Fibroblast of skin of right quadriceps (primary cell): ENCODE measurements at places on chromosomes 16 and 17.

DNA sequence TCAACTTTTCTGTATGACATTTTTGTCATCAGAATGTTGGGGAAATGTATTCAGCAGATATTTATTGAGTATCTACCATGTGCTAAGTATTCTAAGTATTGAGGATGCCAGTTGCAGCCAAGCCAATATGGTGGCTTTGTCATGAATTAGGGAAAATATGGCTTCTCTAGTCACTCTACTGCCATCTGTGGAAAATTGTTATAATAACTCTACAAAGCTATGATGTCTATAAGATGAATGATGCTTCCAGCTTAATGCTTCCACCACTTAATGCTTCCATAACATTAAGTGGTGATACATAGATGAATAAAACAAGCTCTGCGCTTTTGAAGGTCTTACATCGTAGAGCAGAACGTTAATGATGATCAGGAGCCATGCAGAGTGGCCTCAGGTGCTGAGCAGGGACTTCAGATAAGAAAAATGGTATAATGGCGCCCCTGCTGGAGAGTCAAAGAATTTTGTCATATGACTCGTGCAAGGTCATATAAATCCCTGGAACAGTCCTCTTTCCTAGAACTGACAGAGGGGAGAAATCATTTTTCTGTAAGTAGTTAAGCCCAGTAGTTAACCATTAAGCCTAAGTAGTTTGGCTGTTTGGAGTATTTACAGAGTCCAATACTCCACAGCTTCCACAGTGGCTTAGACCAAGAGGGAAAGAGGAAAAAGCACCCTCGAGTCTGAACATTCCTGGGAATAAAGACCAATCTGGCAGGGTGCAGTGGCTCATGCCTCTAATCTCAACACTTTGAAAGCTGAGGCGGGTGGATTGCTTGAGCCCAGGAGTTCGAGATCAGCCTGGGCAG, 2.7 kb upstream of the TMIGD1 start:
- DNase-seq: peak; percentile 37

- DNase-seq: peak; percentile 69
These were observed 2.8 kb upstream of the SMIM36 start for GRCh38 chr17:55513885-55514590.

DNA sequence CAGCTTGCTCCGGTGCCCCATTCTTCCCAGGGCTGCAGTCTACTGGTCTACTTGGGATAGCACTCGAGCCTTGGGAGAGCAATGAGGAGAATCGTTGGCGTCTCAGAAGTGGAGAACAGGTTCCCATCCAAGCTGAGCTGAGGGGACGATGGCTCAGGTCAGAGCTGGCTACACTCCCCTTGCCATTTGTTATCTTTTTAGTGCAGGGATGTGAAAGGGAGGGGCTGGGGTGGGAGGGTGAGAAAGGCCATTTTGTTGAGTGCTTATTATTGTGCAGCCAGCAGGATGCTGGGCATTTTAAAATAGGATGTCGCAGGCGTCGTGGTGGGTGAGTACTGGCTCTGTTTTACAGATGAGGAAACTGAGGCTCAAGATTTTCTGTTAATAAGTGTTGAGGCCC, 410.8 kb downstream of the SNX29 start:
- no peak for DNase-seq

DNA sequence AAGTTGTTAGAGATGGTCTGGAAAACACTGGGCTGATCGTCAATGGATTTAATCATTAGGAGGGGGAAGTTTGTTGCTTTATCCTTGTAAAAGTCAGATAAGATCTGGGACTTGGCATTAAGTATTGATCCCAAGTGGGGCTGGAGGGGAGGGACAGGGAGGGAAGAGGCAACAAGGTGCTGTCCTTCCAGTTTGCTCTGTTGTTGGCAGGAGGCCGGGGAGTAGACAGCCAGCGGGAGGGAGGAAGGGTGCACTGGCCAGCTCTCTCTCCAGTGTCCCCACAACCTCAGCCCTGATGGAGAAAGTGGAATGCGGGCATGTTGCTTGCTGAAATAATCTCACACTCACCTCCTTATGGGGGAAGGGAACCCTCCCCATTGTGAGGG, 210.2 kb downstream of the CCDC182 start:
- no peak for DNase-seq

DNA sequence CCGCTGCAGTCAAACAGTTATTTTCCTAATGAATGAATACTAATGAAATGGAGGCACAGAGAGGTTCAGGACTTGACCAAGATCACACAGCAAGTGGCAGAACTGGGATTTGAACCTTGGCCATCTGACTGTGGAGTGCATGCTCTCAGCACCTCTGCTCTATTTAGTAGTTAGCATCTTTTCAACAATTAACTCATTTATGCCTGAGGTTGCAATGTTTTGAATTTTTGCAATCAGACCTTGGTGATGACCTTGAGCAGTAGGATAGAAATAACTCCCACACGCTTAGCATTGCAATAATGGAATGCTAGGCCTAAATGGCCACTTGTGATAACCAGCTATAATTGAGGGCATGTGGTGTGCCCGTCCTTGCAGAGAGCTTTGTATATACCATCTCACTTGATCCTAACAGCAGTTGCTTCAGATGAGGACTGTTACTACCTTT, 31.0 kb downstream of the NAGPA start:
- DNase-seq: no peak

GRCh38 chr17:42608305-42609181, 631 bp downstream of the RETREG3 start:
- no peak for DNase-seq

DNA sequence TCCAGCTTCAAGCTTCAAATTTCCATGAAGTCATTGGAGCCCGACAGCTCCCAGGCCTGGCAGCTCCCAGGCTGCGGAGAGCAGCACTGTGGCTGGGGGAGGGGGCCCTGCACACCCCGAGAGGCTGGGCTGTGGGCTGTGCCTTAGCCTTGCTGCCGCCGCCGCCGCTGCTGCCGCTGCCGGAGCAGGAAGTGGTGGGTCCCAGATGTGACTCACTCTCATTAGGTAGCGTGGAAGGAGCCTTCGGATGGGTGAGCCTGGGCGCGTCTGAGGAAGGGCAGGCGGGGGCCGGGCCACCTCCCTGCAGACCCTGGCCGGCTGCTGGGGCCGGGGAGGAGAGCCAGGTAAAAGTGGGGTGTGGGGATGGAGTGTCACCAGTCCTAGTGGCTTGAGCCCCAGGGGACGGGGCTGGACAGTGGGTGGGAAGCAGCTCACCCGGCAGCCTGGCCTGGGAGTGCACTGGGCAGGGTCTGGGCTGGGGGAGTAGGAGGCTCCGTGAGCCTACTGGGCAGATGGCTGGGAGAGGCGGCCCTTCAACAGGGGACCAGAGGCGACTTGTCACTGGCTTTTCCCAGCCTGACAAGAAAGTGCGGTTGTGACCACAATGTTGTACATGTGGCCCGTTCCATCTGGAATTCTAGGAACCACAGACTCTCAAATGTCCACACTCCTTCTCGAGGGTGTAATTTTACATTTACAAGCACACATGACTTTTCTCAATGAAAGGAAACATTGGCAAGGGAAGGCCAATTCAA, at the start of gene ADCY7:
Gene ADCY7, plus strand, starts transcription at position 215 of the 755 bp plus-strand sequence. CDS start 21,629 bp downstream, outside the sequence.
- DNase-seq: peak; percentile 91

GRCh38 chr17:72193391-72194106, 72.7 kb downstream of the SOX9 start:
- DNase-seq: peak; percentile 38

DNA sequence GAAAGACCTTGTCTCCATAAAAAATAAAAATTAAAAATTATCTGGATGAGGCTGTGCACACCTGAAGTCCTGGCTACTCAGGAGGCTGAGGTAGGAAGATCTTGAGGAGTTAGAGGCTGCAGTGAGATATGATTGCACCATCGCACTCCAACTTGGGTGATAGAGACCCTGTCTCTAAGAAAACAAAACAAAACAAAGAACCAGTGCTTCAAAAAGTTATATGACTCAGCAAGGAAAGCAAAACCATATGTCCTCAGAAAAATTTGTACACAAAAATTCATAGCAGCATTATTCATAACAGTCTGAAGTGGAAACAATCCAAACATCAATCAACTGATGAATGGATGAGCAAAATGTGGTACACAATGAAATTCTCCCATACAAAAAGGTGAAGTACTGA, 48.9 kb downstream of the SLFN5 start:
- peak; percentile 75 for DNase-seq

- DNase-seq: no peak
These were observed 55.0 kb downstream of the RNF213 start for GRCh38 chr17:80315517-80316182.

DNA sequence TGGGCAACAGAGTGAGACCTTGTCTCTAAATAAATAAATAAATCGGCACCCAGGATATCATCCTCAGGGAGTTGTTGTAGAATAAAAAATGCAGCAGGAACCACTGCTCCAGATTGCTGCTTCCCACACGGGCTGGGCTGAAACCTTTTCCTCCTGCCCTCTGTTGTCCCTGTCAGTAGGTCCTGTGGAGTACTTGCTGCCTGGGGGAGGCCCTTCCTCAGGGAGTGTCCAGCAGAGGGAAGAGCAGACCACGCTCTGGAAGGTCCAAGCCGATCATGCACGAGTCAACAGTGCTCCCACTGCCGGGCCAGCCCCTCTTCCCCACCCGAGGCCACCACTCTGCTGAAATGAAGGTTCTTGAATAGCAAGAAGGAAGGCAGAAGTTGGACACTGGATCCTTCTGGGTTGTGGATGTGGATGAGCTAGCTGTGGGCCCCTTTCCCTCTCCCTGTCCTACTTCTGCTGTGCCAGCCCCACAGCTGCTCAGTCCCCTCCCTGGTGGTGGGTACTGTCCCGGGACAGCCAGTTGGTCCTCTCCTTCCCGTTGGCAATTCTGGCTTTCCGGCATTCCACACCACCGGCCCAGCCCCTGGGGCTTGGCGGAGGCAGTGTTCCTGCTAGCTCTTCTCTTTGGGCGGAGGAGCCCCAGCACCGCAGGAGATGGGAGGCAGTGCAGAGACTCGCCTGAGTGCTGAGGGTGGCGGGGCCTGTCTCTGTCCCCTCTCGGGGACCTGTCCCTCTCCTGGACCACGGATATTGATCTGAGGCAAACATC, 10.8 kb downstream of the CDK5R1 start:
- peak; percentile 31 for DNase-seq

- no peak for DNase-seq
These were observed 23.3 kb downstream of the TMEM100 start for GRCh38 chr17:55699181-55699860.

- no peak for DNase-seq
These were observed 1.3 kb upstream of the MMP2 start for GRCh38 chr16:55477736-55478135.

GRCh38 chr17:34720760-34721159, 141.4 kb downstream of the TMEM132E start:
- no peak for DNase-seq

DNA sequence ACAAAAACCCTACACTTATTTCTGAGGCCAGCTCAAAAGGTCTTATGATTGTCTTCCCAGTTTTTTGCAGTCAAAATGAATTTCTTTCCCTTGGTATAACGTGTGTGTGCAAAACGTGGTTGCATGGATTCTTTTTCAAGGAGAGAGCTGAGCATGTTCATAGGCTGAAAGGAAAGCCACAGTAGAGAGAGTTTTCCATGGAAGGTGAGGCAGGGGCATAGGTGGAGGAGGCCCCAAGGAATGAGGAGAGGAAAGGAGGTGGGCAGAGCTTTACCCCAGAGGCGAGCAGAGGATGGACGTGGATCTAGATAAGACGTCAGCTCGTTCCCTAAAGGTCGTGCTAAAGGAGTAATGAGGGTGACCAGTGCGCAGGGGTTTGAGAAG, 22.8 kb downstream of the TRPV2 start:
- no peak for DNase-seq

DNA sequence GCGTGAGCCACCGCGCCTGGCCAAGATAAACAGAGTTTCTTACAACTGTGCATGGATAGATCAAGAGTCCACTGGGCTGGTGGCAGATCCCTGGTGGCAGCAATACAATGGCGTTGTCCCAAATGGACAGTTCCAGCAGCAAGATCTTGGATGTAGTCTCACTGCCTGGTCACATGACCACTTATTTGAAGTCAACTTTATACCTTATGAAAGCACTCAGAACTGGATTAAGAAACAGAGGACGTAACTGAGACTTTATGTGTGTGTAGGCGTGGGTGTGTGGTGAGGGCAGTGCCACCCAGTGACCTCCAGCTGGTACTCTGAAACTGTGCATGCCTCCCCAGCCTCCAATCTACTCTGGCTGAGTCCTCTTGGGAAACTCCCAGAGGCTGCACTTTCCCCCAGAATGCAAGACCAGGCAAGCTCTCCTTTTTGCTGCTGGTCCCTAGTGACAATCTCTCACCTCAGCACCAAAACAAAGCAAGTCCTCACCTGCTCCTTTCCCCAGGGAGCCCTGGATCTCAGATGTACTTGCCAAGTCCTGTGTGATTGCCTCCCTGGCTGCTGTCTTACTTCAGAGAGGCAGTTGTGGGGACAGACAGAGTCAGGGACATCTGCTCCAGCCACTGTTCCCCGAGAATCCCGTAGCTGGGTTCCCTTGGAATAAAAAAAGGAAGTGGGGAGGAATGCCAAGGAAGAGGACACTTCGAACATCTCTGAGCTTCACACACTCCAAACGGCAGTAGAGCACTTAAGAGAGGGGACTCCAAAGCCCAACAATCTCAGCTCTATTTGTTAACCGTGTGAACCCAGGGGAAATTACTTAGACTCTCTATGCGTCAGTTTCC, 11.7 kb upstream of the ST6GALNAC2 start:
- DNase-seq: no peak

- peak; percentile 50 for DNase-seq
These were observed 2.9 kb downstream of the CTRL start for GRCh38 chr16:67928561-67929364.

DNA sequence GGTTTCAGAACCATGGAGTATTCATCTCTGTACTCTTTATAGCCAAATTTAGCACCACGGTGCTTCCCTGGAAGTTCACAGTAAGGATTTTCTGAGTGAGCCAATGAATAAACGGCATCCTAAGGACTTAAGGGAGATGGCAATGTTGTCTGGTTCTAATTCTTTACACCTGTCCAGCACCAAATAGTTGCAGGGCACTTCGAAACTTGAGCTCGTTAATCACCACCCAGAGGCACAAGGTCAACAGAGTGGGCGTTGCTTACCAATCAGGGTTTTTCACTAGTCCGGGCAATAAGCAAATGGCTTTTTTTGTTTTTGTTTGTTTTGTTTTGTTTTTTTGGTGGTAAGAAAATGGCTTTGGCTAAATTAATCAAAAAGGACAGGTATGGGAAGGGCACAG, 28.2 kb upstream of the TMEM220 start:
- no peak for DNase-seq

DNA sequence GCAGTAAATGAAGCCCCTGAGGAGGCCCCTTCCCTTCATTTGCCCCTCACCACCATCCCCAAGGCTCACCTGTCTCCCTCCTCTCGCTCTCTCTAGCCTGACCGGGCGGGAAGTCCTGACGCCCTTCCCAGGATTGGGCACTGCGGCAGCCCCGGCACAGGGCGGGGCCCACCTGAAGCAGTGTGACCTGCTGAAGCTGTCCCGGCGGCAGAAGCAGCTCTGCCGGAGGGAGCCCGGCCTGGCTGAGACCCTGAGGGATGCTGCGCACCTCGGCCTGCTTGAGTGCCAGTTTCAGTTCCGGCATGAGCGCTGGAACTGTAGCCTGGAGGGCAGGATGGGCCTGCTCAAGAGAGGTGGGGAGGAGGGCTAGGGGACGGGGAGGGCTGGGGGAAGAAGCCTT, 21.0 kb downstream of the WNT9B start:
- DNase-seq: no peak

DNA sequence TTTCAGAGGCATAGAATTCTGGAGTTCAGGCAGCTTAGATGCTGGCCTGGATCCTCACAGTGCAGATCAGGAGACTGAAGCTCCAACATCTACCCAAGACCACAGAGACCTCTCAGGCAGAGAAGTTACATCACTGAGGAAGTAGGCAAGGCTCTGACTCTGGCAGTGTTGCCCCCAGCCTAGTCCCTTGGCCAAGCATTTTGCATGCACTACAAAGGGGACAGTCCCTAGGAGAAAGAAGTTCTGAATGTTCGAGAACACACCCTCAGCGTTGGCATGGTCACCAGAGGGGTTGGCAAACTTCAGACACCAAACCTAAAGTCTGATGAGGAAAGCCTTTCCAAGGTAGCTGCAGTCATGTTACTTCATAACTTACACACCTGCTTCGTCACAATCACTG, 2.5 kb downstream of the RANBP10 start:
- DNase-seq: no peak
